ENCODE measurements at places on chromosomes 5 and 9.

DNA sequence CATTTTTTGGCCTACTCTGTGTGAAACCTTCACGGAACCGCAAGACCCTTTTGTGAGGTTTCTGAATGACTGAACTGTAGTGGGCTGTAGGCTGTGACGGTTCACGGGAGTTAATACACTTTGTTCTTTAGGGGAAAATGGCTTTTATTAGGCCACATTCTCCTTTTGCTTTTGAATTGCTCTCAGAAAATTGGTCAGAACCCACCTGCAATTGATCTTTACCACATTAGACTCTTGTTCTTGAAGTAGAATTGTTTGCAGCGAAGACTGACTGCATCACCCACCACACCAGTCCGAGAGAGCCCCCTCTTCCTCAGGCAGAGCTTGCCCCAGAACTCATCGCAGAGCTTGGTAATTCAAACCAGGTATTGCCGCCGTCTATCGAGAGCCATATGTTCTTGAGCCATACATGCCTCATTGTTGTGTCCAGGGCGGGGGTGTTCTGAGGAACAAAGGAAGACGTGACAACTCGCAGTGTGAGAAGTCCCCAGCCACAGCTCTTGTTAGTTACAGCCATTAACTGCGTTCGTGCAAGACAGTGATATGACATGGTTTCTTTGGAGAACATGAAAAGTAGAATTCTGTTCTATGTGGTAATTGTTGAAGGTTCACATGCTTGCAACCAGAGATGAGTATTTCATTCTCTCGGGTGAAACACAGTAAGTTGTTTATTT is 166.4 kb upstream of the OTULINL start:
- no peak for DNase-seq

GRCh38 chr5:181112476-181112875 is 18.5 kb downstream of the OR2V1 start:
- no peak for DNase-seq

DNA sequence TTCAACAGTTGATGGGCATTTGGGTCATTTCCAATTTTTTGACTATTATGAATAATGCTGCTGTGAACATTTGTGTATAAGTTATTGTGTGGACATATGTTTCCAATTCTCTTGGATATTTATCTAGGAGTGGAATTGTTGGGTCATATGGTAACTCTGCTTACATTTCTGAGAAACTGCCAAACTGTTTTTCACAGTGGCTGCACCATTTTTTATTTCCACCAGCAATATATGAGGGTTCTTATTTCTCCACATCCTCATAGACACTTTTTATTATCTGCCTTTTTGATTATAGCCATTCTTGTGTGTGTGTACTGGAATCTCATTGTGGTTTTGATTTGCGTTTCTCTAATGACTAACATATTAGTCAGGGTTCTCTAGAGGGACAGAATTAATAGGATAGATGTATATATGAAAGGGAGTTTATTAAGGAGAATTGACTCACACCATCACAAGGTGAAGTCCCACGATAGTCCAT is 14.7 kb upstream of the MED27 start:
- no peak for DNase-seq

DNA sequence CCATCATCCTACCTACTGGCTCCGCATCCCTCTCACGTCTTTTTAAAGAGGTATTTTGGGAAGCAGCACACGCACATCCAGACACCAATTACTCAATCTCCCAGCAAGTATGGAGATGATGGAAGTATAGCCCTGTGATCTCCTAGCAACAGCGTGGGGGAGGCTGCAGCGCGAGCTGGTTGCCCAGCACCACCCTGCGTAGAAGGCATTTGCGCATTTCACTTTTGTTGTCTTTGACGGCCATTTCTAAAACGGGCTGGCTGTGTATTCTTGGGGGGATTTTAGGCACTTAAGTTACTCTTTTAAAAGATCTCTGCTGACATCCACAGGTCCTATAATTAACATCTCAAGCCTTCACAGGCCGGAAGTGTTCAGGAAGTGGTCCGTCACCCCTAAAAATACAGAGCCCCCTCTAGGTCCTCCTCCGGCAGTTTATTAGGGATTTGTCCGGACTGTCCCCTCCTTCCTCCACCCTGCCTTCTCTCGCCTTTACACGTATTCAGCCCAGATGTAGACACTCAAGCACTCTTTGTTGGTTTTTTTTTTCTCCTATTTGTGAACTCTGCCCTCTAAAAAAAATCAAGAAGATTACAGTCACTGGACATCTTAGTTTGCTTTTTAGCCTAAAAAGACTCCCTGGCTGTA is 371.4 kb downstream of the NTRK2 start:
- DNase-seq, result no peak

GRCh38 chr5:158514319-158514985 is 585.3 kb downstream of the EBF1 start:
- DNase-seq, result no peak

Data from NCI-H1092 treated with DMSO at 0.1 percent for 48 hours (cell line).